Right ventricle myocardium inferior (tissue), 1 donor: ENCODE measurements at places on chromosomes 3 and 15. TPM values are rescaled to one million over a fixed set of nuclear protein-coding genes. Genes with fewer than 3 reads are reported as not detected.

- no peak for DNase-seq
These were observed 12.8 kb upstream of the MTMR10 start for GRCh38 chr15:31004220-31004733.

GRCh38 chr3:129161860-129162271, 1.0 kb upstream of the ISY1 start:
- no peak for DNase-seq

DNA sequence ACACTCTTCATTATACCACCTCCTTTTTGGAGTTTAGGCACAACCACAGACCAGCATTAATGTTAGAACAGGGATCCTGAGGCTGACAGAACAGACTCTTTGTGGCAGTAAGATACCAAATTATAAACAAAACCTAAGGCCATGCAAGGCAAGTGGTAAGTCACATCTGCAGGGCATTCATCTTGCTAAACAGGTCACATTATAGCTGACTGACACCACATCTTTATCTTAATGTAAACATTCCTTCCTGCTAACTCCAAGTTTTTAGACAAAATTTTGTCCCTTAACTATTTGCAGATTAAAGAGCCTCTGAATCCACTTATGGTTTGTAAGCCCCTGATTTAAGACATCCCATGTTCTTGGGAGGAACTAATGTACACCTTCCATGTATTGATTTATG, 500.6 kb downstream of the PYDC2 start:
- DNase-seq = no peak

GRCh38 chr15:99402014-99402729, 150.9 kb downstream of the LRRC28 start:
- DNase-seq = no peak

GRCh38 chr3:159158213-159158612, 356.4 kb downstream of the MFSD1 start:
- no peak for DNase-seq

DNA sequence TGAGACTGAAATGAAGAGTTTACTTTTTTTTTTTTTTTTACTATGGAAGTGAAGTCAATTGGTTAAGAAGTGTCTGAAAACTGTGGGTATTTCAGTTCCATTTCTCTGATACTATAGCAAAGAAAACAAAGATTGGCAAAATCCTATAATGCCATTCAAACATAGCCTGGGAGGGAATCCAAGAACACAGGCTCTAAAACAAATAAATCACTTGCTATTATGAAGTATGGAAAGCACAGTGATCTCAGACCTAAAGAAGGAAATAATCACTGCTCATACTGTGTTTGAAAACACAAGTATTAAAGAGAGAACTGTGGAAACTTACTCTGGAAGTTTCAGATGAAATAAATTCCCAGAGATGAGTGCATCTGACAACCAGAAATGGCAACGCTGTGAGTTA, 12.0 kb downstream of the SAMMSON start:
- no peak for DNase-seq

DNA sequence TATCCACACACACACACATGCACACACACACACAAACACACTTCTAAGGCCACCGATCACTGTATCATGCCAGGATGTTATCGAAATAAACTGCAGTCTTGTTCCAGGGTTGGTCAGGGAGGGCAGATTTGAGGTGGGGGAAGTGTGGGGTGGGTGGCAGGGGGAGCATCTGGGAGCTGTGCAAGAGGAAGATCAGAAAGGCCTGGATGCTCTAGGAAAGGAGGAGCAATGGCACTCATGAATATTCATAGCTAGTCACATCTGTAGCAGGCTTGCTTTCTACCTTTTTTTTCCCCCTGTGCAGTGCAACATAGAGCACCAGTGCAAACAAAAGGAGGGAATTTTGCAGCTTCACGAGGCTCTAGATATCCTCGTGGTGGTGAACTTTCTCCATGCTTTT, 84.9 kb downstream of the MEIS2 start:
- no peak for DNase-seq

GRCh38 chr3:4061195-4061594, 242.0 kb upstream of the SETMAR start:
- no peak for DNase-seq

GRCh38 chr3:56857178-56857577, 55.4 kb upstream of the ARHGEF3 start:
- DNase-seq = no peak

DNA sequence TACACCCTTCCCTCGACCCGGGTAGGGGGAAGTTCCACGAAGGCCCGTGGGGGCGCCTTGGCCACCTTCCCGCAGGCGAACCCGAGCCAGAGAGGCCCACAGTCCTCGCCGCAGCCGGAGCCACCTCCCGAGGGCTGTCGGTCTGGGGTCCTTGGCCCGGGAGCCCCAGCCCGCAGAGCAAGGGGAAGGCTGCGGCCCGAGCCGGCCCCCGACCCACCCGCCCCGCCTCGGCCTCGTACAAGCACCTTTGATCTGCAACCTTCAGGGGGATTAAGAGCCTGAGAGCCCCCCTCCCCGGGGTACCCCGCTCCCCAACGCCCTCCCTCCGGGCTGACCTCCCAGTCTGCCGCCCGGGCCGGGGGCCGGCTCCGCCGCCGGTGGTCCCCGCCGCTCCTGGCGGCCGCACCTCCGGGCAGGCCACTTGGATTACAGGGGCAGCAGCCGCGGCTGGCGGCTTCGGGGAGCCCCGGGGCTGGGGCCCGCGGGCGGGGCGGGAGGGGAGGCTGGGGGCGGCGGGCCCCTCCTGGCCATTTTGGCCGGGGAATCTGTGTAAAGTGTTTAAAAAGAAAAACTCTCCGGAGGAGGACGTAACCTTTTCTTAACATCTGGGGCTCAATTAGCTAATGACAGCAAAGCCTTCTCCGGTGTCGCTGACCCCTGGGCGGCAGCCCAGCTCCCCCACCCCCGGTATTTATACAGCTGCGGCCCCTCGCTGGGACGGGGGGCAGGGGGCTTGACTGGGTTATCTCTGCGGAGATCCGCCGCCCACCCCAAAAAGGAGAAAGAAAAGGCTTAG, 40.2 kb downstream of the EPHB3 start:
- no peak for DNase-seq

GRCh38 chr15:79677241-79677640, 219.6 kb downstream of the MTHFS start:
- no peak for DNase-seq

DNA sequence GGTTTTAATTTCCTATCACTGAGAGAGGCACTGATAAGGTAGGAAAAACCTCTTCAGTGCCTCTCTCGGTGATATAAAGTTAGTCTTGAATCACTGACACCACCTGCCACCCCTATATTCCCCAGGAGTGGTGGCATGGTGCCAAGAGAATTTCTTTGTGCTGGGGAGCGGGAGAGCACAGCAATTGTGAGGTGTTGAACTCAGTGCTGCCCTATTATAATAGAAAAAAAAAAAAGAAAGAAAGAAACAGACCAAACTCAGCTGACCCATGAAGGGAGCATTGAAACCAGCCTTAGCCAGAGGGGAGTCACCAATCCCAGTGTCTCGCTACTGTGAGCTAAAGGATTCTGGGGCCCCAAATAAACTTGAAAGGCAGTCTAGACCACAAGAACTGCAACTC, 201.4 kb upstream of the STT3B start:
- DNase-seq = no peak

DNA sequence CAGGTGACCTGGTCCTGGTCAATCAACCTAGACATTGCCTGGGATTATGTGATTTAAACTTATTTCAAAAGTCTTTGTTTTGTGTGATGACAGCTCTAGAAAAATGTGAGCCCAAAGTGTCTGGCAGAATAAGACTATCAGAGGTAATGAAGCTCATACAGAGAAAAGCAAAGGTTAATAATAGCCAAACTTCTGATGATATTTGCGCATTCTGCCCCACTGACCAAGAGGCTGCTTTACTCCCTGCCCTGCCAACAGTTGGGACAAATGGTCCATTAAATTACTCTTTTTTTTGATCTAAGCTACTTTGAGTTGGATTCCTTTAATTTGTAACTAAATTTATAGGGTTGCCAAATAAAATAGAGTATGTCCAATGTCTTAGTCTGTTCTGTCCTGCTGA, 911.2 kb downstream of the MCTP2 start:
- no peak for DNase-seq

DNA sequence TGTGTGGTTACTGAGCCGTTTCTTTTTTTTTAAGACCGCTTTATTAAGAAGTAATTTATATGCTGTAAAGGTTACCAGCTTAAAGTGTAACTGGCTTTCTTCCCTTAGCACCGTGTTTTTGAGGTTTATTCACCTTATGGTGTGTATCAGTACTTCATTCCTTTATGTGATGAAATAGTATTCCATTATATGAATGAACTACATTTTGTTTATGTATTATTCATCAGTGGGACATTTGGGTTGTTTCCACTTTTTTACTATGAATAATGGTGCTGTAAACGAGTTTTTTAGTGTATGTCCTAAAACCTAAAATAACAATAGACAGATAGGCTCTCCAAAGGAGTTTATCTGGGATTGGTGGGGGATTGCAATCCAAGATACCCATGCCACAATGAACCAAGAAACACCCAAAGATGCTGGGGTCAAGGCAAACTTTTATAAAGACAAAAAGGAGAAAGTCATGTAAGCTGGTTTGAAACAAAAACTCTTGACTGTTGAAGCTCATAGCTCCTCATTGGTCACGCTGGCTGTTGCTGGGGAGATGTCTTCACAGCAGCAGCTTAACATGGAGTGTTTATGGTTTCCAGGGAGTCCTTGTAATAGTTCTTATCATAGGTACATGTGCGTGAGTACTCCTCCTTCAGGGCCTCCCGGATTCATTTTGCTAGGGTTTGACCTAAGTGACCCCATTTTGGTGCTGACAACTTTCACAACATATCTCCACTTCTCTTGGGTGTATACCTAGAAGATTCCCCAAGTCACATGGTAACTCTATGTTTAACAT, 16.0 kb downstream of the TM2D3 start:
- no peak for DNase-seq

- DNase-seq = no peak
These were observed 32.7 kb downstream of the CRABP1 start for GRCh38 chr15:78372880-78373279.

- no peak for DNase-seq
These were observed 152.1 kb downstream of the GABRB3 start for GRCh38 chr15:26620528-26621458.

Gene CPNE4
- total RNA-seq = 41.0 TPM

Gene TM6SF1
- 5.0 TPM for total RNA-seq

Gene PAK6
- total RNA-seq = 10.1 TPM

Gene ADAMTS17
- total RNA-seq = 1.4 TPM

Gene CCR9
- total RNA-seq = not detected

Gene KCNMB2
- total RNA-seq = 1.8 TPM

Gene ATP13A4
- total RNA-seq = 0.38 TPM
